Putamen (tissue), 1 donor: ENCODE measurements at places on chromosomes 2 and 18.

GRCh38 chr2:46363535-46364170 lies 66.4 kb downstream of the EPAS1 start:
- DNase-seq, result no peak

DNA sequence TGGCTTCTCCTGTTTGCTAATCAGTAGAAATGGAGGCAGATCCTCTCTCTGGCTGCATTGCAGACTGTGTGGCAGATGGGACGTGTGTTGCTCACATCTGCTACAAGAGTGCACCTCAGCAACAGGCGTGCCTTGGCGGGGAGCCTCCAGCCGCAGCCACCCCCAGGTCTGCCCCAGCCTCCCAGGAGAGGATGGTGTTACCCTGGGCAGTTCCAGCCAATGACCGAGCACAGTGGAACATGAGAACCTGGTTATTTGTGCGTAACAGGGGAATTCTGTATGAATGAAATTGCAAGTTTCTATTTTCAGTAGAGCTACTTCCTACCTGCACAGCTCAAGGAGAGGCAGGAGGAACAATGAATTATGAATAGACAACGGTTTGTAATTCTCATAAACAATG lies 130.6 kb upstream of the CBLN2 start:
- DNase-seq, result no peak

DNA sequence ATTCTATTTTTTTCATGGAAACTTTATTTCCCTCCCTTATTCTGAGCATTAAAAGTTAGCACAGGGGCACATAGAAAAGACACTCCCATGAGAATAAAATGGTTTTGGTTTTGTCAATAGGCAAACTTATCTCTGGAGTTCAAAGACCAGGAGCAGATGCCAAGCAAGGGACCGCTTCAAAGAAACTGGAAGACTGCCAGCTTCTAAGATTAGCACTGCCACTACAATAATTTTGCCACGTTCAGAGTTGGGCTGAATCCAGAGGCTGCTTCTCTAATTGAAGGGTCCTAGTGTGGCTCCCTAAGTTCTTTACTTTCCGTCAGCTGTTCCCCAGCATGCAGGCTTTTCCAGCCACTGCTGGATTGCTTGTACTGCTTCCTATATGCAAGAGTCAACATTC lies 681.0 kb upstream of the GCFC2 start:
- no peak for DNase-seq

GRCh38 chr2:88738271-88738670 lies 46.8 kb downstream of the RPIA start:
- no peak for DNase-seq

DNA sequence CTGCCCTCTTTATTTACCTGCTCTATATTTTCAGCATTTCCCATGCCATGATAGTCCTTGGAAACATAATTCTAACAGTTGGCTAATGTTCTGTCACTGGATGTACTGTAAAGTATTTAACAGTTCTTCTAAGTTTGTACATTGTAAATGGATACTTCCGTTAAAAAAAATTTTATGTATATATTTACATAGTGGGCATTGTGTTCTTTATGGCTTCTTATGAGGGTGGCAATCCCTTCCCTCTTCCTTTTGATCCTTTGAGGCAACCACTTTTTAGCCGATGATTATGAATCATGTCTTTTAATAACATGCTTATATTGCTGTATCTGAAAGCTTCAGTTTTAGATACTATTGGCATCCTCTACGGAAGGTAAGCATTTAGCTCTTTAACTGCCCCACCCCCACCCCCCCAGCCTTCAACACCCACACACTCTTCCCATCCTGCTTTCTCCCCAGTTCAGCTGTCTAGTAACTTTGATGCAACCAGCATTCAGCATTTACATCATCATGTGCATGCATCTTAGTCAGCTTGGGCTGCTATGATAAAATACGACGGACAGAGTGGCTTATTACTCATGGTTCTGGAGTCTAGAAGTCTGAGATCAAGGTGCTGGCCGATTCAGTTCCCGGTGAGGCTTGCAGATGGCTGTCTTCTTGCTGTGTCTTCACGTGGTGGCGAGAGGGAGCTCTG lies 21.0 kb upstream of the EDAR start:
- no peak for DNase-seq

- no peak for DNase-seq
Observed at GRCh38 chr2:160326786-160327185, 126.7 kb upstream of the ITGB6 start.

GRCh38 chr2:119323459-119323858 lies 43.2 kb downstream of the C2orf76 start:
- no peak for DNase-seq

DNA sequence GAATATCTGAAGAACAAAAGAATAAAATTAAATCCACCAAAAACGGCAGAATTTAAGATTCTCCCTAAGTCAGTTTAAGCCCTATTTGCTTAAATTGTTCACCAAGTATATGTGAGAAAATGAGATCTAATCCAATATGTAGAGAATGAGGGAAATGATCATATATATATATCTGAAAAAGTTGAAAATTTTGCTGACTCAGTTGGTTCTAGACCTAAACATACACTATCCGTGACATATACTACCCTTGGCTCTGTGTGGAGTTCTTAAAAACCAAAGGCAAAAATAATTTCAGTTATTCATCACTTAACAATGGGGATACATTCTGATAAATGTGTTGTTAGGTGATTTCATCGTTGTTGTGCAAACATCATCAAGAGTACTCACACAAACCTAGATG lies 7.3 kb downstream of the SS18 start:
- DNase-seq, result no peak

- DNase-seq, result no peak
Observed at GRCh38 chr2:175461839-175462238, 280.3 kb upstream of the ATP5MC3 start.

- DNase-seq, result peak; percentile 72
Observed at GRCh38 chr2:106085181-106085940, 108.7 kb downstream of the UXS1 start.

- DNase-seq, result no peak
Observed at GRCh38 chr2:118029025-118029424, 15.2 kb upstream of the CCDC93 start.

DNA sequence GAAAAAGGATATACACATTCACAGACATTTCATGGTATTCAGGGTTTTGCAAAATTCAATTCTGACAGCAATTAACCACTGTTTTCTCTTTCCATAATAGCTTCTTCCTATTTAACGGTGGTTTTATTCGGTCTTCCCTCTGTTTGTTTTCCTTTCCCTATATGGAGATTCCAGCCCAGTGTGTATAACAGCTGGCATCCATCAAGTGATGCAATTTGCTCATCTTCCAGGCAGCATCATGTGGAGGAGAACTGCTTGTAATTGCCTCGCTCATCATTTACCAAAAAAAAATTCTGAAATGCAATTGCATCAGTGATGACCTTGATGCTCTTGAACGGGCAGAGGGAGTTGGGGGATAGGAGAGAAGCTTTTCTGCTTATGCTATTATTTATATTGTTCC lies 165.9 kb upstream of the PGAP1 start:
- DNase-seq, result no peak

GRCh38 chr2:112004253-112004645 lies 50.8 kb upstream of the TMEM87B start:
- peak; percentile 53 for DNase-seq

DNA sequence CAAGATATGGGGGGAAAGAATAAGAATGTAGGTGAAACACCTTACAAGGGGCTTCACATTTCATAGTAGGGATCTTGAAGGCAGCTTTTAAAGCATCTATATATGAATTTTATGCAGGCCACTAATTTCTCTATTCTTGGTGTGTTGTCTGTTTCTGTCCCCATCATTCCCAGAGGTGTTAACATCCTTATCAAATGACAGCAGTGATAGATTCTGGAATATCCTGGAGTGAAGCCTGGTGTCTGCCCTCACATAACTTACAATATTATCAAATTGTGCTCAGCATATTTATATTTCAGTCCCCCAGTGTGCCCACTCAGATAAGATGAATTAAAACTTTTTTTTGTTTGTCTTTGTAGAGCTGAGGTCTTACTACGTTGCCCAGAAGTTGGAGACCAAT lies 486.2 kb downstream of the EPHA4 start:
- no peak for DNase-seq

DNA sequence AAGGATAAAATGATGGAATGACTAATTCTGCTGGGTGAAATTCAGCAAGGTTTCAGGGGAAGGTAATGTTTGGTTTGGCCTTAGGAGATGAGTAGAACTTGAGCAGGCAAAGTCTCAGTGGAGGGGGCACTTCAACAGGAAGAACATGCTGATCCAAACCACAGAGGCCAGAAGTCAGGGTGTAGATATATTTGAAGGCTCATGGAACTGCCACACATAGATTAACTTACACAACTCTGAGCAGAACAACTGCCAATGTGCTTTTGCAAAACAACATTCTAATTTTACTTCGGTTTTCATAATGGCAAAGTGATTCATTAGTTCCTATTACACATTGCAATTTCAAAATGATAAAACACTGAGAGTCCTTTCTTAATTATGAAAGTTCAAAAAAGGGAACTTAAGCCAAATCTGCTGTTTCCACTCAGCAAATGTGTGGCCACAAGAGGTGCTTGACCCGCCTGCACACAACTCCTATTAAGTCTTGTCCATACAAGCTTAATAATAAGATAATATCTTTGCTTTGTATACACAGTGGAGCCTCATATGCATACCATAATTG lies 284.8 kb downstream of the MREG start:
- no peak for DNase-seq
